B cell (primary cell): ENCODE measurements at places on chromosomes 1 and 21. TPM values are rescaled to one million over a fixed set of nuclear protein-coding genes. Genes with fewer than 3 reads are reported as not detected.

DNA sequence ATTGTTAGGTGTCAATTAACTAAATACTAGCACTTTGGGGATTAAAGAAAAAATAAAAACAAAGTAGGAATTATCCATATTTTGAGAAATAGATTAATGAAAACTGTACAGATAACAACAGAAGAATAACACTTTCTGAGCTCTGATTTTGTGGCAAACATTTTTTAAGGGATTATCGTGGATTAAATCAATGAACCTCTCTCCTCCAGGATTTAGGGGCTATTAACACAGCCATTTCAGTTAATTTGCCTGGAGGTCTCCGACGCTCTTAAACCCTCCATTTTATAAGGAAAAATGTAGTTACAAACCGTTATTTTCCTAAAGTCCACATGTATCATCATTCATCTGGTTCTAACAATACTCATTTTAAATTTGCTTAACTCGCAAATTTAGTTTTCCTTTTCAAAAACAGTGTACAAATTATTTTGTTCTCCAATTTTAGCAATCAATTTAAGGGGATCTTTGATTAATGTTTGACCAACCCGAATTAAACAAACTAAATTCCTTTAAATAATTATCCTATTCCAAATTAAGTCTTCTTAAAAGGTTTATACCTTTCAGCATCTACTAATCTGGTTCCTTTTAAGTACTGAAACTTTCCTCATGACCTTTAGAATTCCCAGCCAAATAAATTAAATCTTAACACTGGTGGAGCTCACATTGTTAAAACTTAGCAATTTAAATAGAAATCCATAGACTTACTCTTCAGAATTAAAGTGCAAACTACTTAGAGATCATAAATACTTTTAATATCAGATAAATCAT, 30.7 kb upstream of the RNF187 start:
- peaks cover 24% of the 10 kb centered on the region for H3K4me1 ChIP-seq
- no peak overlapping the region for H3K4me3 ChIP-seq
- H3K27ac ChIP-seq: no peak overlapping the region
- DNase-seq: no peak
- H3K27me3 ChIP-seq: peaks cover 17% of the 10 kb centered on the region

The ZSCAN20 gene
- 3.7 and 5.3 TPM in 2 replicates for total RNA-seq

DNA sequence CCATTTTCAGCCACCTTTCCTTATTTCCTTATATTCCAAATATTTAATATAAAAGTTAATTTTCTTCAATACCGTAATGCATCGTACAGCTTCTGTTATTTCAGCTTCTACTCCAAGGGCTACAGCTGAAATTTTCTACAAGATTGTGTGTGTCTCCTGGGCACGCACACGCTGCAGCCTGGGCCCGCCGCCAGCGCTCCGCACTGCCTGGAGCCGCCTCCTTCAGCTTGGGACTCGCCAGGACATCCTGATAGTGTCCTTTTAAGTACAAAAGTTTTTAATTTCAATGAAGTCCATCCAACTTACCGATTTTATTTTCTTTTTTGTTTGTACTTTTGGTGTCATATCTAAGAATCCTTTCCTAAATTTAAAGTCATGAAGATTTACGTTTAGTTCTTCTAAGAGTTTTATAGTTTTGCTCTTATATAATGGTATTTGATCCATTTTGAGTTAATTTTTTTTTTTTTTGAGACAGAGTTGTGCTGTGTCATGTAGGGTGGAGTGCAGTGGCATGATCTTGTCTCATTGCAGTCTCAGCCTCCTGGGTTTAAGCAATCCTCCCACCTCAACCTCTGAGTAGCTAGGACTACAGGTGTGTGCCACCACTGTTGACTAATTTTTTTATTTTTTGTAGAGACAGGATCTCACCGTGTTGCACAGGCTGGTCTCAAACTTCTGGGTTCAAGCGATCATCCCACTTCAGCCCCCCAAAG, 82.8 kb downstream of the AXDND1 start:
- no peak overlapping the region for H3K27ac ChIP-seq
- DNase-seq: no peak
- H3K27me3 ChIP-seq: no peaks in the 10 kb centered on the region
- H3K36me3 ChIP-seq: no peaks in the 10 kb centered on the region
- H3K4me1 ChIP-seq: no peaks in the 10 kb centered on the region
- no peak overlapping the region for H3K4me3 ChIP-seq

The MASP2 gene
- not detected in 2 replicates for total RNA-seq

DNA sequence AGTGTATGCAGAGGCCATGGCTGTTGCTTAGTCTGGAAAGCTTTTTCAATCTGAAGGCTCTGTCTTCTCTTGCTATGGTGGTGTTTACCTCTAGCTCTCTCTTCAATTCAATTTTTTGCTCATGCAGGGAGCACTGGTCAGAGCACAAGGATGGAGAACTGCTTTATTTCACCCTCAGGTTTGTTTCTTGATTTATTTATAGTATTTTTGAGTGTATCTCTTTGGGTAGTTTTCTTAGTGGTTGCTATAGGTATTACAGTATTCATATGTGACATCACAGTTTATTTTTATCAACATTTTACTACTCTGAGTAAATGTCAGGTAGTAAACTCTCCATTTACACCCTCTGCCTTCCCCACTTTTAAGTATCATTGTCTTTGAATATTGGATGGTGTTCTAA, 147.9 kb downstream of the RASAL2 start:
- no peak overlapping the region for H3K4me3 ChIP-seq
- H3K4me1 ChIP-seq: no peaks in the 10 kb centered on the region
- H3K27ac ChIP-seq: no peak overlapping the region
- no peaks in the 10 kb centered on the region for H3K36me3 ChIP-seq

The CENPL gene
- 9.7 and 14.4 TPM in 2 replicates for total RNA-seq

DNA sequence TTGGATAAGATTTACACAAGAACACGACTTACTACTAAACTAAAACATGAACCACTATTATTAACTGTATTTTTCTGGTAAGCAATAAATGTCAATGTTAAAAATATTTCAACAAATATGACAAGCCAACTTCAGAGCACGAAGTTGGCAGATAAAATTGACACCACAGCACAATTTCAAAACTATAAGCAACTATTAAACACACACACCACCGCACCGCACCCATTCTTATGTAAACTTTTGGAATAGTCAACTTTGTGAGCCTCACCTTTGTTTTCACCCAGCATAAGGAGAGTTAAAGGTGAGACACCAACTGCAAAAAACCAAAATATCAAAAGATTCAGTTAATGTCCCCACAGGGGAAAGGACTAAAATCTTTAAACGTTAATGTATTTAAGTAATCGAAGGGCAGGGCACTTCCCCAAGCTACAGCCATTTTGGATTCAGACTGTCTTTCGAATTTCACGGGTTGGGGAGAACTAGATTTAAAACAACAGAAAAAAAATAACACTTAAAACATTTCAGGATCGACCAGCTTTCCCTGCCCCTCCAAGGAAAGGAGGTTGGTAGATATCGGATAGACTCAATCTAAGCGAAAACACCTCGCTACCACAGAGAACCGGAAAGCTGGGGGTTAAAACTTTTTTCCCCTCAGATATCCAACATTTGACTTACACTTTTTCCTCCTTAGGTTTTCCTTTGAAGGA, 872 bp downstream of the GPBP1L1 start:
- peak overlapping the region; percentile 98 for H3K4me3 ChIP-seq
- H3K27ac ChIP-seq: peak overlapping the region; percentile 98
- DNase-seq: no peak
- peaks cover 39% of the 10 kb centered on the region for H3K4me1 ChIP-seq

GRCh38 chr1:9590945-9591668, 2.4 kb downstream of the TMEM201 start:
- no peak overlapping the region for H3K4me3 ChIP-seq
- no peaks in the 10 kb centered on the region for H3K36me3 ChIP-seq
- peak; percentile 50 for DNase-seq
- no peak overlapping the region for H3K27ac ChIP-seq
- H3K27me3 ChIP-seq: no peaks in the 10 kb centered on the region
- peaks cover 34% of the 10 kb centered on the region for H3K4me1 ChIP-seq

- peaks cover 11% of the 10 kb centered on the region for H3K27me3 ChIP-seq
- no peak overlapping the region for H3K27ac ChIP-seq
- no peaks in the 10 kb centered on the region for H3K4me1 ChIP-seq
- no peaks in the 10 kb centered on the region for H3K36me3 ChIP-seq
These were observed 297.7 kb downstream of the OMA1 start for GRCh38 chr1:58248791-58249190.

DNA sequence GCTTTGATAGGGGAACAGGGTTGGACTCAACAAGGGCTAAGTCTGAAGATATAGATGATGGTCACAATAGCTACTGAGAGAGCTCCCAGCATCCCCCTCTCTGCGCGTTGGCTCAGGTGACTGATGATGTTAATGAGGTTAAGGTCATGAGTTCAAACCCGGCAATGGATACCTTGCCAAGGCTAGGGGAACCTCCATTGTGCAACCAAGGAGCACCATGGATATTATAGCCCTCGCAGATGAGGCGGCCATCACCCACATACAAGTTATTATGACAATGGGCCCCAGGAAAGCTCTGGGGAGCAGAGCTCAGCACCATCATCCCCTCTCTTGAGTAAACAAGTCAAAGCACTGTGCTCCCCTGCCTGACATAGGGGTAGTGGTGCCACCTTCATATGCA, 8.2 kb downstream of the KCNA2 start:
- peaks cover 3% of the 10 kb centered on the region for H3K27me3 ChIP-seq
- H3K4me1 ChIP-seq: peaks cover 3% of the 10 kb centered on the region
- H3K27ac ChIP-seq: no peak overlapping the region
- no peak for DNase-seq
- no peak overlapping the region for H3K4me3 ChIP-seq

- H3K27ac ChIP-seq: no peak overlapping the region
- peaks cover 3% of the 10 kb centered on the region for H3K36me3 ChIP-seq
- no peak for DNase-seq
- H3K4me3 ChIP-seq: no peak overlapping the region
These were observed 28.6 kb downstream of the IVNS1ABP start for GRCh38 chr1:185288435-185288834.

DNA sequence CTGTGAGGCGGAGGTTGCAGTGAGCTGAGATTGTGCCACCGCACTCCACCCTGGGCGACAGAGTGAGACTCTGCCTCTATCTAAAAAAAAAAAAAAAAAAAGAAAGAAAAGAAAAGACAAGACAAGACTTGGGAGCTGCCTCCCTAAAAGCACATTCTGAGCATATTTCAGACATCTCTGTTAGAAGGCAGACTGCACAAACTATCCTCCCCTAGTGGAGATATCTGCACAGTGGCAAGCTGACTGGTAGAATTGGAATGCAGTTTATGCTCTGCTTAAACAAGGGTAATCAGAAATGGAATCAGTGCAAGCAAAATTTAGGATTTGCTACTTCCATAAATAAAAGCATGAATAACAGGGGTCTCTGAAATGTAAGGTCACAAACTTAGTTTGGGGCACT, 31.8 kb downstream of the GNG4 start:
- no peak overlapping the region for H3K4me3 ChIP-seq
- H3K27me3 ChIP-seq: no peaks in the 10 kb centered on the region
- no peak for DNase-seq
- H3K4me1 ChIP-seq: no peaks in the 10 kb centered on the region
- no peak overlapping the region for H3K27ac ChIP-seq
- no peaks in the 10 kb centered on the region for H3K36me3 ChIP-seq

The NBPF20 gene
- 9.7 and 11.7 TPM in 2 replicates for total RNA-seq
